ENCODE measurements at places on chromosomes 2 and 18. TPM values are rescaled to one million over a fixed set of nuclear protein-coding genes. Genes with fewer than 3 reads are reported as not detected.

CRYBA2 gene
- not detected for total RNA-seq

PLA2R1 gene
- not detected for total RNA-seq

SOWAHC gene
- total RNA-seq: 0.28 TPM

AMER3 gene
- total RNA-seq: not detected

COLEC11 gene
- total RNA-seq: not detected

KIF1A gene
- total RNA-seq: not detected

POU3F3 gene
- not detected for total RNA-seq

MOGAT1 gene
- not detected for total RNA-seq

PLB1 gene
- 0.90 TPM for total RNA-seq

GULP1 gene
- not detected for total RNA-seq

FAP gene
- not detected for total RNA-seq

DTNA gene
- not detected for total RNA-seq

C1QL2 gene
- total RNA-seq: not detected

UGT1A5 gene
- total RNA-seq: not detected

DRC1 gene
- total RNA-seq: not detected

ZNF396 gene
- total RNA-seq: not detected

LOXHD1 gene
- not detected for total RNA-seq

MTHFD2 gene
- 25.8 TPM for total RNA-seq

CD8A gene
- total RNA-seq: 502 TPM

MAP3K2 gene
- 137 TPM for total RNA-seq

DCDC2C gene
- total RNA-seq: not detected

PIEZO2 gene
- not detected for total RNA-seq

SH3BP4 gene
- total RNA-seq: 0.22 TPM

CRYGD gene
- not detected for total RNA-seq

CSRNP3 gene
- not detected for total RNA-seq

VWA3B gene
- total RNA-seq: not detected

MAP3K19 gene
- not detected for total RNA-seq

GCG gene
- not detected for total RNA-seq

IL36A gene
- 0.53 TPM for total RNA-seq

MTA3 gene
- total RNA-seq: 18.4 TPM

UNC80 gene
- total RNA-seq: not detected

CFAP221 gene
- not detected for total RNA-seq

INSIG2 gene
- total RNA-seq: 11.8 TPM

KLHL29 gene
- total RNA-seq: 0.81 TPM

SLC9A4 gene
- total RNA-seq: not detected

RFTN2 gene
- not detected for total RNA-seq

Data from CD8-positive, alpha-beta T cell (primary cell).